ENCODE measurements at places on chromosomes 3 and 15.

- no peak overlapping the region for H3K4me3 ChIP-seq
- H3K4me1 ChIP-seq: peaks cover 20% of the 10 kb centered on the region
Observed at GRCh38 chr15:60726576-60726975, 247.6 kb upstream of the ICE2 start.

DNA sequence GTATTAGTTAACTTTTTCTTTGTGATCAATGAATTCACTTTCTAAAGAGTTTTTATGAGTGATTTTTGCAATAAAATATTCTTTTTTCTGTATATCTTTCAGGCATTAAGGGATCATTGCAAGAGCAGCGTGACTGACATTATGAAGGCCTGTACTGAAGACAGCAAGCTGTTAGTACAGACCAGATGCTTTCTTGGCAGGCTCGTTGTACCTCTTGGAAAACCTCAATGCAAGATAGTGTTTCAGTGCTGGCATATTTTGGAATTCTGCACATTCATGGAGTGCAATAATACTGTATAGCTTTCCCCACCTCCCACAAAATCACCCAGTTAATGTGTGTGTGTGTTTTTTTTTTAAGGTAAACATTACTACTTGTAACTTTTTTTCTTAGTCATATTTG is 24.4 kb downstream of the SELENOT start:
- peaks cover 16% of the 10 kb centered on the region for H3K4me1 ChIP-seq
- no peaks in the 10 kb centered on the region for H3K27me3 ChIP-seq
- DNase-seq: no peak
- no peak overlapping the region for H3K4me3 ChIP-seq
- H3K36me3 ChIP-seq: peaks cover 47% of the 10 kb centered on the region

DNA sequence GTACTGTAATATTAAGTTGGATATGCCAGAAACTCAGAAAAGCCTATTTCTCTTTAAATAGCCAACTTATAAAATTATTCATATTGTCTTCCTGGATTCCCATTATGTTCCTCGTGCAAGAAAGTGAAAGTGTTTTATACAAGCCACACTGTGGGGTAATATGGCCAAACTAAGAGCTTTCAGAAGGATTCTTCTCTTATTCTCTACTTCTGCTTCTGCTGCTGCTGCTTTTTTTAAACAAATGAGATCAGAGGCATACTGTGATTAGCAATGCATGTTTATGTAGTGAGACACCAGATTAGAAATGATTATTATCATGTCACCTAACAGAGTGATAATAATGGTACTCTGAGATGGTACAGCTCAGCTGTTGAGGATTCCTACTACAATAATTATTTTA is 1026.5 kb upstream of the CFAP20DC start:
- H3K36me3 ChIP-seq: peaks cover 9% of the 10 kb centered on the region
- peaks cover 45% of the 10 kb centered on the region for H3K4me1 ChIP-seq

DNA sequence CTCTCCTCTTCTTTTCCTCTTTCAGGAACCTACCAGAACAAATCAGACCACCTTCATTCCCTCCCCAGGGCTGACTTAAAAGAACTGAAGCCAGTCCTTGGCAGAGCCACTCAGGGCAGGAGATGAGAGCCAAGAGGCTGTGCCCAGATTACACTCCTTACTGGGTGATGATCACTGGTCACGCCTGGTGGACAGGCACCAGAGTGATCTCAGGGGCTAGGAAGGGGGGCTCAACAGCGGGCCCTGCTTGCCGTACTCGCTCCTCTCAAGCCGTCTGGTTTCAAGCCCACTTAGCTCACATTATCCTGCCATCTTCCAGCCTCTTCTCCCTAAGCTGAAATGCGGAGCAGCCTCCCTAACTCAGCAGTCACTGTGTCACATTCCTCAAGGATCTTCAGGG is 1.7 kb upstream of the FAH start:
- no peak overlapping the region for H3K4me3 ChIP-seq
- H3K4me1 ChIP-seq: peaks cover 60% of the 10 kb centered on the region
- DNase-seq: peak; percentile 14
- H3K27ac ChIP-seq: no peak overlapping the region
- peaks cover 19% of the 10 kb centered on the region for H3K27me3 ChIP-seq

DNA sequence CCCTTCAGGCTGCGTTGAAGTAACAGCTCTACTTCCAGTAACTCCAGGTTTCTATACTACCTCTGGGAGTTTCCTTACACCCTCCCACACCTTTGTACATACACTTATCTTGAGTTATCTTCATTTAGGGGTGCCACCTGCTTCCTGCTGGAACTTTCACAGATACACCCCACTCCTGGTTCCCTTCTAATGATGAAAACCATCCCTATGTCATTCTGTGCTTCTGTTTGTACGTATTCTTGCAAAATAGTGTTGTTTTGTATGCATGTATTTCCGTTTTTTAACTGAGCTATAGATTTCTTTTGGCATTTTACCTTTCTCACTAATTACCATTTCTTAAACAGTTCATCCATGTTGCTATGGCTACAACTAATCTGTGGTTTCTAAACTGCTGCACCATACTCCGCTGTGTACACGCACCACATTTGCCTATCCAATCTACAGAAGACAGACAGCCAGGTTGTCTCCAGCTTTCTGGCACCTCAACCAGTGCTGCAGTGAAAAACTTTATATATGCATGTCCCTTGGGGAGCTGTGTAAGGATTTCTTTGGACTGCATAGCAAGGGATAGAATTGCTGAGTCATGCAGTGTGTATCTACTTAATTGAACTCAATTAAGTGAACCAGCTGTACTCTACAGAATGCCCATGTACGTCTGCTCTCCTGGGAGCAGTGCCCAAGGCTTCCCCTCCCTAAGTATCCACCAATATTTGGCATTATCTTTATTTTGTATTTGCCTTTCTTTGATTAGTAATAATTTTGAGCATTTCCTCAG is 61.4 kb upstream of the ST8SIA2 start:
- H3K36me3 ChIP-seq: no peaks in the 10 kb centered on the region
- no peak overlapping the region for H3K27ac ChIP-seq
- H3K4me3 ChIP-seq: no peak overlapping the region
- H3K4me1 ChIP-seq: peaks cover 5% of the 10 kb centered on the region
- DNase-seq: no peak

- H3K4me1 ChIP-seq: peaks cover 22% of the 10 kb centered on the region
- peaks cover 29% of the 10 kb centered on the region for H3K27me3 ChIP-seq
- no peak overlapping the region for H3K27ac ChIP-seq
- no peak for DNase-seq
Observed at GRCh38 chr3:11005686-11006256, 13.2 kb downstream of the SLC6A1 start.

GRCh38 chr15:96115642-96116041 is 214.9 kb upstream of the NR2F2 start:
- DNase-seq: no peak
- peaks cover 2% of the 10 kb centered on the region for H3K27me3 ChIP-seq
- no peak overlapping the region for H3K27ac ChIP-seq
- no peak overlapping the region for H3K4me3 ChIP-seq
- peaks cover 6% of the 10 kb centered on the region for H3K36me3 ChIP-seq
- H3K4me1 ChIP-seq: peaks cover 38% of the 10 kb centered on the region

DNA sequence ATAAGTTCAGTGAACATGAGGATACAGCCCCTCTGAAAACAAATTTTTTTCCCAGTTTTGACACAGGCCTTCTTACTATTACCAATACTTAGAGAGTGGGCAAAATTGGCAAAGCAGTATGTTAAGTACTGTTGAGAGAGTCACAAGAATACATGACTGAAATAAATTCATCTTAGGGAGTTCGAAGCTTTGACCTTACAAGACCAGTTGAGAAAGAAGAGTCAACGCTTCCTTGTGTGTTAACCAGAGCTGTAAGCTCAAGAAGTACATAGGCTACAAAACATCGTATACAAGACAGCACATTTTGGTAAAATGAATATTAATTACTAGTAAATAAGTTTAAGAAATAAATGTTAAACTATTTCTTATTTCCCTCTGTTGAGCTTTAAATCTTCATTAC is 164.4 kb upstream of the RORA start:
- DNase-seq: no peak
- H3K27ac ChIP-seq: no peak overlapping the region
- no peaks in the 10 kb centered on the region for H3K4me1 ChIP-seq
- H3K4me3 ChIP-seq: no peak overlapping the region

- DNase-seq: no peak
- peaks cover 12% of the 10 kb centered on the region for H3K36me3 ChIP-seq
- H3K27ac ChIP-seq: no peak overlapping the region
- H3K4me1 ChIP-seq: peaks cover 18% of the 10 kb centered on the region
Observed at GRCh38 chr3:183634707-183635106, 716 bp upstream of the KLHL24 start.

- peaks cover 12% of the 10 kb centered on the region for H3K4me1 ChIP-seq
- DNase-seq: peak; percentile 34
- peaks cover 22% of the 10 kb centered on the region for H3K36me3 ChIP-seq
- H3K4me3 ChIP-seq: no peak overlapping the region
- no peak overlapping the region for H3K27ac ChIP-seq
- H3K27me3 ChIP-seq: peaks cover 2% of the 10 kb centered on the region
Observed at GRCh38 chr3:101383156-101383575, 62.8 kb upstream of the IMPG2 start.

GRCh38 chr3:13767896-13768295 is 112.0 kb downstream of the WNT7A start:
- H3K4me1 ChIP-seq: peaks cover 40% of the 10 kb centered on the region
- no peaks in the 10 kb centered on the region for H3K36me3 ChIP-seq
- no peak overlapping the region for H3K4me3 ChIP-seq
- peaks cover 13% of the 10 kb centered on the region for H3K27me3 ChIP-seq
- DNase-seq: peak; percentile 40
- no peak overlapping the region for H3K27ac ChIP-seq

DNA sequence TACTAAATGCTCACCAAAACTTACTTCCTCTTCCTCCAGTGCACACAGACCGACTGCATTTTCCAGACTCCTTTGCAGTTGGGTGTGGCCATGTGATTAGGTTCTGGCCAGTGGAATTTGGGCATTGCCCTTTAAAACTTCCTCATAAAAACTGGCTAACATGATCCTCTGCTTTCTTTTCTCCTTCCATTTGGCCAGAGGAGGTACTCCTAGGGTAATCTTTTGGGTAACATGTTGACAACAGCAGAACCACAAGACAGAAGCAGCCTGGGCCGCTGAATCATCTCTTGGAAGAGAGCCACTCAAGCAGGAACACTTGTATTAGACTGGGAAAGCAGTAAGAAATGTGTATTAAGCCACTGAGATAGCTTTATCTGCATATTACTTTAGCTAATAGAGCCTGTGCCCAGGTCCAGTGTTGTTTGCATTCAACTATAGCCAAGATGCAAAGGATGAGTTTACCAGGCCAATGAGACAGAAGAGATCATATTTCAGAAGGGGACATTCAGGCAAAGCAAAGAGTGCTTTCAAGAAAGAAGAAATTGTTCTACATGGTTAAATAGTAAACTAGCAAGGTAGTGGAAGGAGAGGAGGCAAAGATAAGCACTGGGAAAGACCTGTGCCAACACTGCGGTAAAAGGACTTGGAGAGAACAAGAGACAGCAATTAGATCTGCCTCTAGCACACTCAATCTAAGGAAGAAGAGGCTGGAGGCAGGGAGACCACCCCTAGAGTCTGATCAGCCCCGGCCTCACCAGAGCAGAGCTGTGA is 79.8 kb downstream of the PLCH1 start:
- H3K4me1 ChIP-seq: peaks cover 22% of the 10 kb centered on the region
- DNase-seq: no peak
- no peaks in the 10 kb centered on the region for H3K27me3 ChIP-seq
- no peaks in the 10 kb centered on the region for H3K36me3 ChIP-seq
- peak overlapping the region; percentile 9 for H3K27ac ChIP-seq

DNA sequence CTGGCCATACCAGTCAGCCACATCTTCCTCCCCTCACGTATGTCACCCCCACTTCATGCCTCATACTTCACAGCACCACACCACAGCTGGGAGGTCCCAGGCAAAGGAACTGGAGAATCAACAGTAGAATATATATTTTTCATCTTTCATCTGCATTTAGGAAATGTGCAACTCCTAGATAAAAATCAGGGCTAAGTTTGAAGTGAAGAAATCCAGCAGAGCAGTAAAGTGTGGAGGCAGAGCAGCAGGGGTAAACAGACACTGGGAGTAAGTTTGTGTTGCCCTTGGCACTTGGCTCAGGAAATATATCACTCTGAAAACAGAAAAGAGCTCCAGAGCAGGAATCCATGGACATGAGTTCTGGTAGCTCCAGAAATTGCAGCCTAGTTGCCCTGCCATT is 2.8 kb upstream of the HERC1 start:
- H3K4me1 ChIP-seq: peaks cover 43% of the 10 kb centered on the region
- DNase-seq: no peak

- no peaks in the 10 kb centered on the region for H3K4me1 ChIP-seq
- H3K27me3 ChIP-seq: peaks cover 3% of the 10 kb centered on the region
- H3K4me3 ChIP-seq: no peak overlapping the region
- no peak for DNase-seq
Observed at GRCh38 chr3:191387441-191388077, 57.2 kb upstream of the UTS2B start.

DNA sequence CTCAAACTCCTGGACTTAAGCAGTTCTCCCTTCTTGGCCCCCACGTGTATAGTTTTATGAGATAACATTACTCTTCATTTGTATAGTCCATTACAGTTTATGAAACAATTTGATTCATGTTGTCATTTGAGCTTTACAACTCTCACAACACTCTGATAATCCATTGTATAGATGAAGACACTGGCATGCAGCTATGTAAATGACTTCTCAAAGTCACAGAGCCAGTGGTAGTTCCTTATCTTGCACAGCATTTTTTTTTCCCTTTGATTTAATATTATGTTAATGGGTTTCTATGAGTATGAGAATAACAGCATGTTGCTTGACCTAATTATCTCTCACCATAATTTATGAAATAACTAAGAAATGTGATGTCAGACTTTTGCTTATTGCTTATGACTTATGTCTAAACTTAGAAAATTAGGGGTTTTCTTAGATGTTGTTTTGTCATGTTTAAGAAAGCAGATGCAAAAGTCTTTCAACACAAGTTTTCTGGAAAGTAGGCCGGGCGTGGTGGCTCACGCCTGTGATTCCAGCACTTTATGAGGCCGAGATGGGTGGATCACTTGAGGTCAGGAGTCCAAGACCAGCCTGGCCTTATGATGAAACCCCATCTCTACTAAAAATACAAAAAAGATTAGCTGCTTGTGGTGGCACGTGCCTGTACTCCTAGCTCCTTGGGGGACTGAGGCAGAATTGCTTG is 13.3 kb downstream of the VPS8 start:
- H3K36me3 ChIP-seq: peaks cover 38% of the 10 kb centered on the region
- no peaks in the 10 kb centered on the region for H3K27me3 ChIP-seq
- H3K4me1 ChIP-seq: peaks cover 8% of the 10 kb centered on the region
- H3K4me3 ChIP-seq: no peak overlapping the region

GRCh38 chr3:136577791-136578190 is 174.4 kb downstream of the STAG1 start:
- H3K27me3 ChIP-seq: peaks cover 6% of the 10 kb centered on the region
- H3K27ac ChIP-seq: no peak overlapping the region
- no peaks in the 10 kb centered on the region for H3K4me1 ChIP-seq
- H3K4me3 ChIP-seq: no peak overlapping the region

GRCh38 chr3:12931273-12931905 is 90.0 kb upstream of the RPL32 start:
- no peak overlapping the region for H3K27ac ChIP-seq
- peaks cover 4% of the 10 kb centered on the region for H3K4me1 ChIP-seq
- peaks cover 4% of the 10 kb centered on the region for H3K27me3 ChIP-seq
- DNase-seq: no peak

GRCh38 chr15:54812383-54812782 is 384.4 kb downstream of the RSL24D1 start:
- no peak overlapping the region for H3K27ac ChIP-seq
- no peaks in the 10 kb centered on the region for H3K4me1 ChIP-seq
- H3K36me3 ChIP-seq: no peaks in the 10 kb centered on the region
- peaks cover 2% of the 10 kb centered on the region for H3K27me3 ChIP-seq

- no peaks in the 10 kb centered on the region for H3K36me3 ChIP-seq
- no peak overlapping the region for H3K27ac ChIP-seq
- no peak for DNase-seq
- no peaks in the 10 kb centered on the region for H3K4me1 ChIP-seq
- no peak overlapping the region for H3K4me3 ChIP-seq
Observed at GRCh38 chr3:153640689-153641665, 479.0 kb downstream of the RAP2B start.

All from nephron progenitor cell (in vitro differentiated cells).